ENCODE measurements at places on chromosomes 5 and 9. TPM values are rescaled to one million over a fixed set of nuclear protein-coding genes. Genes with fewer than 3 reads are reported as not detected.

- DNase-seq: no peak
These were observed 99.3 kb upstream of the LRRTM2 start for GRCh38 chr5:138974227-138975063.

DNA sequence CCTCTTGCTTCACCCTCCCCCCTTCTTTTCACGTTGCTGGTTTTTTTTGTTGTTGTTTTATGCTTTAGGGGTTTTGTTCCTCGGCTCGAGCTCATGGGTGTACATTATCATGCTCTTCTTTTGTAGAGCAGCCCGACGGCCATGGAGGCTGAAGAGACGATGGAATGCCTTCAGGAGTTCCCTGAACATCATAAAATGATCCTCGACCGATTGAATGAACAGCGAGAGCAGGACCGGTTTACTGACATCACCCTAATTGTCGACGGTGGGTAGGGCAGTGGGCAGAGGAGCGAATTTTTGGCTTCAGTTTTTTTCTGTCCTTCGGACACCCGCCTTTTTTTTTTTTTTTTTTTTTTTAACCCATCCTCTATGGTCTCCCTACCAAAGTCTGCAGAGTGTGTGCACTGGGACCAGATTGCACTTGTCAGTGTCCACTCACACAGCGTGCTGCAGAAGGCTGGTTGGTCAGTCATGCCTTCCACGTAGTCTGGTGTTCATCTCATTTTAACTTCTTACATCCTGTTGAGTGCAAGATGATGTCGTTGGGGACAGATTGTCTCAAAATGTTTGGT is 1.3 kb downstream of the ZNF131 start:
- no peak for DNase-seq

ERP44 gene
- 18.2 TPM for polyA plus RNA-seq

GRCh38 chr9:69174616-69175463 is 763 bp downstream of the TJP2 start:
- DNase-seq: no peak

NPR2 gene
- 9.3 TPM for polyA plus RNA-seq

DNA sequence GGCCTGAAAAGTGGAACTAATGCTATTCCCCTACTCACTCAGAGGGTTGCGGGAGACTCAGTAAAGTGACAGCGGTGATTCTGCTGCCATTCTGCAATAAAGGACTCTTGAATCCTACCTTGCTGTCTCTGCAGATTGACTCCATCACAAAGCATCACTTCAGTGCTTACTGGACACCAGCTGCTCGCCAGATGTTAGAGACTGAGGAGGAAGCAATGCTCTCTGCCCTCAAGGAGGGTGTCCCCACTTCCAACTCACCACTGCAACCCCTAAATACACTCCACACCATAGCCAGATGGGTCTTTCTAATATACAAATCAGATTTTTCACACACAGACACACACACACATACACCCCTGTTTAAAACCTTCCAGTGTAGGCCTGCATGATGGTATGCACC is 21.4 kb downstream of the TTLL11 start:
- DNase-seq: no peak

INSL4 gene
- 0.18 TPM for polyA plus RNA-seq

CEL gene
- 3.2 TPM for polyA plus RNA-seq

- DNase-seq: no peak
These were observed 15.1 kb downstream of the LPAR1 start for GRCh38 chr9:111023128-111023527.

DNA sequence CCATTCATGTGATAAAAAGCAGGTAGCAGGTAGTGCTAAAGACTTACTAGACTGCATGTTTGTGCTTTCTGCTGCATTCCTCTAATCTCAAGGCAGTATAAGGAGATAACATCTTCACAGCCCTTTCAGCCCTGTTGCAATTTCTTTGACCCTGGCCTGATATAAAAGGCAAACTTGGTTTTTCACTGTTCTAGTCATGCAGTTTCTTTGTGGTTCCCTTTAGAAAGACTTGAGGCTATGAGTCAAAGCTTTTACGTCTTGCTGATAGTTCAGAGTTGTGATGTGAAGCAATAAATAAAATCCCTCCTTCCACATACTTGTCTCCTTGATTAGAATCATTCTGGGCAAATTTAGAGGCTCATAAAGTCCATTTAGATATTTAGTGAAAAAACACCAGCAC is 88.6 kb upstream of the CDKN2B start:
- no peak for DNase-seq

DNA sequence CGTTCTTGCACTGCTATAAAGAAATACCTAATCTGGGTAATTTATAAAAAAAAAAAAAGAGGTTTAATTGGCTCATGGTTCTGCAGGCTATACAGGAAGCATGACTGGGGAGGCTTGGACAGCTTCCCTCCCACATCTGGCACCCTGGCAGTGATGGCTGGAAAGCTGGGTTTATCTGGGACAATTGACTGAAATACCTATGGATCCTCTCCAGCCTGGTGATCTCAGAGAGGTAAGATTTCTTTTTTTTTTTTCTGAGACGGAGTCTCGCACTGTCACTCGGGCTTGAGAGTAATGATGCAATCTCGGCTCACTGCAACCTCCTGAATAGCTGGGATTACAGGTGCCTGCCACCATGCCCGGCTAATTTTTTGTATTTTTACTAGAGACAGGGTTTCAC is 22.7 kb upstream of the UGCG start:
- no peak for DNase-seq

DNA sequence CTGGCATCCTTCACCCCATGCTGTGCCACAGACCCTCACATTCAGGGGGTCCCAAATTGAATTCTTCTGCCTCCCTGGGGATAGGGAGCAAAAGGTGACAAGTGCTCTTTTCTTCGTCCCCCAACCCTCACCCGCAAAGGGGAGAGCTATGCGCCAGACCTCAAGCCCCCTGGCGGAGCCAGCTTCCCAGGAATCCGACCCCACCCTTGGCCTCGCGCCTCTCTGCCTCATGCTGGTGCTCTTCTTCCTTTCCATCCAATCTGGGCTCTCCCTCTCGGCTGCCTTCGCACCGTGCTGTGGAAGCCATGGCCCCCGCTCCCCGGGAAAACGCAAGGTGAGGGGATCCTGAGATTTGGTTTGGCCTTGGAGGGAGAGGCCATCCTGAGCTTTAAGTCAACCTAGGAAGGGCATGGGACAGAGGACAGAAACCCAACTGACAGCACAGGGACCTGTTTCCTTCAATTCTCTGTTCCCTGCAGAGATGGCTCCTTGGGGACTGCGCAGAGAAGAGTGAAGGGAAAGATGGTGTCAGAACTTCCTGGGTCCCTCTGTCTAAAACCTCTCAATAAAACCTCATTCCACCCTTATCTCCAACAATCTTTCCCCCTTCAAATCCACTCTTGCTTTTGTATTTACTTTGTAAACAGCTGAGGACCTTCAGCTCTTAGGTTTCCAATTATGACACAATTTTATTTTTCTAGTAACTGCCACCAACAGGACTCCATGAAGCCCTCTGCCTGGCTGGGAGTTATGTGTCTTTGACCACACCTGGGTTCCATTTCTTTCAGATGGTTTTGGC is 36.3 kb upstream of the CRB2 start:
- no peak for DNase-seq

PCDHGB6 gene
- 1.1 TPM for polyA plus RNA-seq

- DNase-seq: no peak
These were observed 188.6 kb upstream of the ZNF608 start for GRCh38 chr5:124935065-124935464.

DNA sequence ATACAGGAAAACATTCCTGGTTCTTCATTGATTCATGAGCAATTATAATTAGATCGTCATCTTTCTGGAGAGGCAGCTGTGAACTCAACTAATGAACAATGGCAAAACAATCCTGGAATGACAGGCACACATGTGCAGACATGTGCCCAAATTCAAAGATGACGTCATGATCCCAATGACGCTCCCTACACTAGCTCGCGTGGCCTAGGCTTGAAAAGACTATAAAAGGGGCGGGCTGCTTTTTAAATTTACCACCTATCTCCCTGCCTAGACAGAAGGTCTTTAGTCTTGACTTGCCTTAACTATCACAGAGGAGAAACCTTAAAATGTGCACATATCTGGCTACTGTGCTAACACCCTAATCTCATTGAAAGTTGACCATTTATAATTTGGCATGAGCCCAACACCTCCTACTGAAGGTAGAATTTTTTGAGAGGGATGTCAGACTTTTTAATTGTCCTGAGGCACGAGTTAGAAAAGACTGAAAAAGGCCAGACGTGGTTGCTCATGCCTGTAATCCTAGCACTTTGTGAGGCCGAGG is 88.2 kb downstream of the PRRT1B start:
- DNase-seq: no peak

DNA sequence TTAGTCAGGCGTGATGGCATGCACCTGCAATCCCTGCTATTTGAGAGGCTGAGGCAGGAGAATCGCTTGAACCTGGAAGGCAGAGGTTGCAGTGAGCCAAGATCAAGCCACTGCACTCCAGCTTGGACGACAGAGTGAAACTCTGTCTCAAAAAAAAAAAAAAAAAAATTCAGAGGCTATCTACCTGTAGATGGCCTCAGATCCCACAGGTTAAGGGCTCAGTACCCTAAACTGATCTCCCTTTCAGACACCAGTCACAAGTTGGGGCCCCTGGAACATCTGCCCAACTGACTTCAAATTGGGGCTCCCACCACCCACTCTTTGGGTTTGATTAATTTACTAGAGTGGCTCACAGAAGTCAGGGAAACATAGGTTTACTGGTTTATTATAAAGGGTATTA is 65.4 kb upstream of the ERCC6L2 start:
- no peak for DNase-seq

GRCh38 chr5:133746834-133747233 is 134.5 kb upstream of the FSTL4 start:
- no peak for DNase-seq

FSTL4 gene
- polyA plus RNA-seq: 1.2 TPM

GRCh38 chr9:22088717-22089061 is 79.6 kb upstream of the CDKN2B start:
- DNase-seq: no peak

- DNase-seq: no peak
These were observed 18.5 kb upstream of the RALGDS start for GRCh38 chr9:133139246-133140173.

PCDHB6 gene
- 0.23 TPM for polyA plus RNA-seq

- no peak for DNase-seq
These were observed 841 bp downstream of the ASB6 start for GRCh38 chr9:129640871-129641749.

GRCh38 chr9:72276429-72276828 is 88.6 kb downstream of the ZFAND5 start:
- DNase-seq: no peak

GRCh38 chr9:126658201-126658825 is 44.6 kb downstream of the LMX1B start:
- no peak for DNase-seq

DNA sequence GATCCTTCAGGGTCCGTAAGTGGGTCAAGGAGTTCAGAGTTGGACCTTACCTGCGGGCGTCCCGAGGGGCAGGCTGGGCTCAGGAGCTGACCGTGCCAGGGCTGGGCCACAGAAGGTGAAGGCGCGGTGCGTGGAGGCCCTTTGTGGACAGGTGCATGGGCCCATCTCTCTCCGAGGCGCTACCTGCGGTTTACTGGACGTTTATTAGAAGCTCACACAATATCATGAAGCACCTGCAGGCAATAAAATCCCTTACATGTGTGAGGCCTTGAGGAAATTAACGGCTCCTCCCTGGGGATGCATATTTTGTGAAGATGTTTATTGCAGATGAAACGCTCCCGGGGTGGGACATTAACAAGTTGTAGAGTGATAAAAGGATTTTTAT is 79.8 kb upstream of the LMX1B start:
- no peak for DNase-seq

DNA sequence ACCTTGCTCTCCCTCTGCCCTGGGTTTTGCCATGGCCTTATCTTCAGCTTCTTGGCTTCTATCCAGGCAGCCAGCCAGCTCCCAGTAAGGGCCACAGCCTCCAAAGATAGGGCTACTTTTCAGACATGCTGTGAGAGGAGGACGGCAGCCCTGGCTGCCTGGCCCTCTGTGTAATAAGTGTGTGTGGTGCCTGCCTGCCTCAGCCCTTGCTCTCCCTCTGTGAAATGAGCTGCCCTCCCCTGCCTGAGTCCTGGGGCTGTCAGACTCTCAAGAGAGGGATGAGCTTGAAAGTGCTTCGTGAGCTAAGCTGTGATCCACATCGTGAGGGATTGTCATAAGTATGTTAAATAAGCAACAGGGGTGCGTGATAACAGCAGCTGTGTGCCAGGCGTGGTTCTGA is 8.1 kb downstream of the NDST1 start:
- no peak for DNase-seq

- DNase-seq: no peak
These were observed 2.1 kb downstream of the CCDC192 start for GRCh38 chr5:127705120-127705892.

DNA sequence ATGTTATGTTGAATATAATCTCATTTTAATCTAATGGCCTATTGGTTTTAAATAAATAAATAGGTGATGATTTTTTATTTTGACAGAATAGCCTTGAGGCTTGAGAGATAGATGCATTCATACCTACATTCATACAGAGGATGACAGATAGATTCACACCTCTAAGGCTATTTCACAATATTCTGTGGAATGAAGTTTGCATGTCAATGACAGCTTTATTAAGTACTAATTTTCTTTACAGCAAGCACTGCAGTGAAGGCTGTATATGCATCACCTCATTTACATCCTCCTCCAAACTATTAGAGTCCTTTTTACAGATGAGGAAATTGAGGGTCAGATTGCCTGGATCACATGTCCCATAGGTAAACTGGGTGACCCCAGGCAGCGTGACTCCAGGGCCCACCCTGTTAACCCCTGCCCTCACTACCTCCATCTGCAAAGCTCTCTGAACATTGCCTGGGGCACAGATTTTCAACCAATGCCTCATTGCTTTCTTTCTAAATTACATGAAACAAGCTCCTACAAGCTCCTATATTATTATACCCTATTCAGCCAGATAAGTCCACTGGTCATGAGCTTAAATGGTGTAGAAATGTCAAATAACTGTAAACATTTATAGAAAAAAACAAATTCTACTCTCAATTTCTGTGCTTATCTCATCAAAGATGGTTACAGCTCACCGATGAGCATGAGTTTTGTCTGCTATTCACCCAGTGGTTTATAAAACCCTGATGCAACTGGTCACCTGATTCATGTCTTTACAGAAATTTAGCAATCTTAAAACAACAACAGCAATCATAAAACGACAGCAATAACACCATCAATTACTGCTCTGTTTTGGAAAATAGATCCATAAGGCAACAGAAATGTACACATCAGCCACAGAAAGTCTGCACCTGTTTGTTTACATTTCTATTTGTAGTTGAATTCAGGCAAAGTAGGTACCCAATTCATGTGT is 338.0 kb downstream of the NSG2 start:
- DNase-seq: no peak

DNA sequence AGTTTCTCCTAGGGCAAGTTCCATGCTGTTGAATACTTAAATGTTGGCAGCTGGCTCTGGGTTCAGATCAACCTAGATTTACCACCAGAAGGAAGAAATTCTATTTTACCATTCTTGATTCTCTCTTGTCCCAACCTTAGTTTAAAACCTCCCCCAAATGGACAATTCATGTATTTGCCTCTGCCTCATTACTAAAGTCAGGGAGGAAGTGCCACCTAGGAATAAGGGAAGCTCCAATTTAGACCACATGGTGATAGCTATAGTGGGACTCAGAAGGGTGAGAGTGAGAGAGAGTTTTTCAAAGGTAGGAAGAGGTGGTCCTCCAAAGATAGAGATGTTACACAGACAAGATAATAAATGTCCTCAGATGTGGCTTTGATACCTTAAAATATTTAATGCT is 53.4 kb upstream of the PAM start:
- no peak for DNase-seq

PCDHB13 gene
- 0.27 TPM for polyA plus RNA-seq

LCN9 gene
- polyA plus RNA-seq: not detected

GRCh38 chr5:15573590-15573989 is 73.6 kb downstream of the FBXL7 start:
- no peak for DNase-seq
